ENCODE measurements at places on chromosomes 5 and 9. TPM values are rescaled to one million over a fixed set of nuclear protein-coding genes. Genes with fewer than 3 reads are reported as not detected.
A peak's percentile ranks its signal among the peaks of the same experiment; 100 is the strongest.

DNA sequence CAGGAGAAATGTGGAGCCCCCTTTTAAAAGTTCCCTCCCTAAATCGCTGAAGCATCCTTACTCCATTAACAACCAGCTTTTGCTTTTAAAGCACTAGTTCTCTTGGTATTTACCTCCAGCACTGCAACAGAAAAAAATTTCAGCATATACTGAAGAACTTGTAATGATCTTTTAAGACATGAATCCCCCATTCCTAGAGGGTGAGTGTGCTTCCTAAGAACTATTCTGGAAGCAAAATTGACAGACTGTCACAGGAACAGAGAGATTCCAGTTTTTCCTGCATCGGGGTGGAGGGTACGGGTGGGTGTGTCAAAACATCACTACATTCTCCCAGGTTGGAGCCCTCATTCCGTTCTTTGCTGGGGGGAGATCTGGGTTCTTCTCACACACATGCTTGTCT is 151.9 kb downstream of the EBF1 start:
- DNase-seq = no peak

GRCh38 chr9:101376111-101376848 is 8.5 kb downstream of the BAAT start:
- DNase-seq = no peak

DNA sequence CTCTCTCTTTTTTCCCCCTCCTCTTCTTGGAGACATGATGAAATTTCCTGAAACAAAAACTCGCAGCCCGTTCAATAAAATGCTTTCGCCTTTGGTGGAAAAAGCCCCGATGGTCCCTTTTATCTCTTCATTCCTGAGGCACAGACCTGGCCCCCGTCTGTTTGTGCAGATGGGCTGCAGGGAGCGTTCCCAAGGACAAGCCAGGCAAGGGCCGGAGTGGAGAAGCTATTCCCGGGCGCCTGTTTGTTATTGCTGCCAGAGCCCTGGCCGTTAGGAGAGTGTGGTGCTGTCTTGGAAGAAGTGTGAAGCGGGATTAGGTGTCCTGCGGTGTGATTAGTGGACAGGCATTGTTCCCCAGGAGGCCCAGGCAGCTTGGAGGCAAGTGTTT is 71.9 kb downstream of the SMIM23 start:
- peak; percentile 85 for DNase-seq

- DNase-seq = peak; percentile 96
Measured at GRCh38 chr5:42813533-42813932, 1.8 kb upstream of the SELENOP start.

The NEK6 gene
- total RNA-seq = 18.5 TPM
